ENCODE measurements at places on chromosomes 3 and 15. TPM values are rescaled to one million over a fixed set of nuclear protein-coding genes. Genes with fewer than 3 reads are reported as not detected.

Gene SAMMSON
- not detected for total RNA-seq

Gene MITF
- total RNA-seq = 1.9 TPM

- no peak for DNase-seq
These were observed 145.5 kb downstream of the CDIN1 start for GRCh38 chr15:36724905-36725304.

DNA sequence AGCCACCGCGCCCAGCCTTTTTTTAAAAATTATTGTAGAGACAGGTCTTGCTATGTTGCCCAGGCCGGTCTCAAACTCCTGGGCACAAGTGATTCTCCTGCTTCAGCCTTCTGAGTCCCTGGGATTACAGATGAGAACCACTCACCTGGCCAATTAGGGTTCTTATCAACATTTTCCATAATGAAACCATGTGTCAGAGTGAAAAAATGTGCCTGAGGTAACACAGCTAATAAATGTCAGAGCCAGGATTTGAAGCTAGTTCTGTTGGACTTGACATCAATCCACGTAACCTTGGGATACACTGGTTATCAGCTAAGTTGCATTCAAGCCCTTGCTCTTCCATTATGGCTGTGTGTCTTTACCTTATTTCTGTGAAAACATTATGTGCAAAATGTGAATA, 29.1 kb downstream of the CHST14 start:
- no peak for DNase-seq

DNA sequence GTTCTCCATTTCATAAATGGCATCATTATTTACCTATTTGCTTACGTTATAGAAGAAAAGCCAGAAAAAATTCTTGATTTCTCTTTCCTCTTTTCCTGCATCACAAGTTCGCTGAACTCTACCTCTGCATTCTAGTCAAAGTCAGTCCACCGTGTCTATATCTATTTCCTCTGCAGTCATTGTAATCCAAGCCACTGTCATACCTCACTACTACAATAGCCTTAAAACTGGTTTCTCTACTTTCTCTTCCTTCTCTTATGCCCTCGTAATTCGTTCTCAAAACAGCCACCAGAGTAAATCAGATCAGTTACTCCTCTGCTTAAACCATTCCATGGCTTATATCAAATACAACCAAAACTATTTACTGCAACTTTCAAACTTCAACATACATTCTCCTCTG, 13.4 kb upstream of the FAM81A start:
- DNase-seq = no peak

DNA sequence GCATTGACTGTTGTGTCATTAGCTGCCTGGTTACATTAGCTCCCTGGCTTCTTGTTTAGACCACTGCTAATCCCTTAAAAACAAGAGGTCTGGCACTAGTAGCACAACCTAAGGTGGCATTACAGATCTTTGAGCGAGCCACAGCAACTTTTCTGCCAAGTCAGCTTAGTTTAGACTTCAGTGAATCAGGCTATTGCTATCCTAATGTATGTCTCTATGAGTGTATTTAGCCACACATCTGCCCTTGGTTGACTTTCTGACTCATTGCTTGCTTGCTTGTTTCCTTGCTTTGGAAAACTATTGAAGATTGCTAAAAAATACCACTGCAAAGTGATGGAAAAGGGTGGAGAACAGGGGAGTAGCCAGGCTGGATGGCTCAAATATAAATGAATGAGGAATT, 50.2 kb downstream of the CHP1 start:
- DNase-seq = no peak

GRCh38 chr3:47610583-47610982, 31.9 kb upstream of the CSPG5 start:
- no peak for DNase-seq

DNA sequence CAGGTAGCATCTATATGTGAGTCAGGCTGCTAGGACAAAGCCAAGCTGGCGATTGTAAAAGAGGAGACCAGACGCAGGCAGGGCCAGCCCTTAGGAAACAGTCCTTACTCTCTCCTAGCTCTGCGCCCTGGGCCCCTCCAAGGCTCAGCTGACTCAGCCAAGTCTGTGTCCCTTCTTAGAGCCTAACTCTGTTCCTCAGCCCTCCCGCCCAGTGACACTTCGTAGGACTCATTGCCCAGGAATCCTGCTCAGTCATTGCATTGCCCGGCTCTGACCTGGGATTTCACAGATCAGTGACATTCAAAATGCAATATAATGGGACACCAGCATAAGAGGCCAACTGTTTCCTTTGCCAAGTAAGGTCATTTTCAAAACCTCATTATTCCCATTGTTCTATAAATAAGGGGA, 244.2 kb downstream of the TLE3 start:
- no peak for DNase-seq
